ENCODE measurements at places on chromosomes 12 and 14.
A peak's percentile ranks its signal among the peaks of the same experiment; 100 is the strongest.

GRCh38 chr12:11596141-11596540 lies 53.3 kb upstream of the ETV6 start:
- DNase-seq = no peak

DNA sequence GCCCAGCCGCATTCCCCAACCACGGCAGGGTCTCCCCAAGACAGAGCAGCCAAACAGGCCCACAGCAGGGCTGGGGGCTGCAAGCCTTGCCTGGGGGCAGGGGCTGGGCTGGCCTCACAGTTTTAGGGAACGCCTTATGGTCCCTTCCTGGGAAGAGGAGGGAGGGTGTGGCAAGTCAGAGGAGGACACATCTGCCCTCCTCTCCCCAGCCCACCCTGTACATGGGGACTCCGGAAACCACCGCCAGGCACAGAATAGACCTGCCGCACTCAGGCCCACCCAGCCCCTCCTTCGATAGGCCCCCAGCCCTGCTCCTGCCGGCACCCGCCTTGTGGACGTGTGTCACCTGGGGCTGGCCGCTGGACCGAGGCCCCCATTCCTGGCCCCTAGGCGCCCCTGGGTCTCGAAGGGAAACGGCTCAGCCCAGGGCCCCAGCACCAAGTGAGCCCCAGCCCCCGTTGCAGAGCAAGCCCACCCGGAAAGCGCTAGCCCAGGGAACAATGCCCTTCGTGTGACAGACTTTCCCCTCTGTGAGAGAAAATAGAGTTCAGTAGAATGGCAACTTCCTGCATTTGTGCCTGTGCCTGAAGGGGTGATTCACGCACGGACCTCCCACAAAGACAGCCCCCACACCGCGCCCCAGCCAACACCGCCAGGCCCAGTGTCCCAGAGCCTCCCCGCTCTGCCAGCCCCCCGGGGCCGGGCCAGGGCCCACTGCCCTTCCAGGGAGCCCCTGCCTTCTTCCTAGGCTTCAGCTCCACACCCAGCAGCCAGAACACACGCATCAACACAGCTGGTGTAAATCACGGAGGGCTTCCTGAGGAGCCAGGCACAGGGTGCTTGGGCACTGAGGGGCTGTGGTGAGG lies 12.0 kb upstream of the NUDT14 start:
- DNase-seq = no peak

DNA sequence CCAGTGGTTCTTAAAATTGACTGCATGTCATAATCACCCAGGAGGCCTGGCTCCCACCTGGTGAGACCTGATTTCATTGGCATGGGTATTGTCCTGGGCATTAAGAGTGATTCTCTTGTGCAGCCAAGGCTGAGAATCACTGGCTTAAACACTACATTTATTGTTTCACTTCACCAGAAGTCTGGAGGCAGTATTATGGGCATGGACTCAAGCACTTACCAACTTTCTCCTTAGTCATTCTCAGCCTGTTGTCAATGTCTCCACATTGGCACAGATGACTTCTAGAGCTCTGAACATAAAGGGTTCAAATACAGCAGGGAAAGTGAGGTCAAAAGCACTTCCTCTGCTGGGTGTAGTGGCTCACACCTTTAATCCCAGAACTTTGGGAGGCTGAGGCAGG lies 25.6 kb upstream of the GCH1 start:
- no peak for DNase-seq

DNA sequence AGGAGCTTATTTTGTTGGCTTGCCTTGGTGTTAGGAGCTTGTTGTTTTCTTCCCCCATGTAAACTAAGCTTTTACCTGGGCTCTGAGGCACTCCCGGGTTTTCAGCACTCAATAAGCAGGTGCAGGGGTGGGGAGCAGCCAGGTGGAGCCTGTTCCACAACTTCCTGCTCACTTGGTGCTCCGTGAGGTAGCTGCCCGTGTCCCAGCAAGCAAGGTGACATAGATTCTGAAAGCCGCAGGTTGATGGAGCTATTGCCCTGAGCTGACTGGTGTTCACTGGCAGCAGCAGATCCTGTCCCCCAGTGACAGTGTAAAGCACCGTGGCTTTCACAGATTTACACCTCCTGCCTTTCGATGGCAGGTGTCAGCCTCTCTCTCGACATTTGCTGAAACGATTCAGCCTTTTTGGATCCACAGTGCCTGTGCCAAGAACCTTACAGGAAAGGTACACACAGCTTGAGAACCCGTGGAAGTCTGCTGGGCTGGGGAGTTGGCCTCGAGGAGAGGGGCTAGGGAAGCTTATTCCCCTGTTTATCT lies 295.7 kb upstream of the FKBP4 start:
- DNase-seq = no peak

DNA sequence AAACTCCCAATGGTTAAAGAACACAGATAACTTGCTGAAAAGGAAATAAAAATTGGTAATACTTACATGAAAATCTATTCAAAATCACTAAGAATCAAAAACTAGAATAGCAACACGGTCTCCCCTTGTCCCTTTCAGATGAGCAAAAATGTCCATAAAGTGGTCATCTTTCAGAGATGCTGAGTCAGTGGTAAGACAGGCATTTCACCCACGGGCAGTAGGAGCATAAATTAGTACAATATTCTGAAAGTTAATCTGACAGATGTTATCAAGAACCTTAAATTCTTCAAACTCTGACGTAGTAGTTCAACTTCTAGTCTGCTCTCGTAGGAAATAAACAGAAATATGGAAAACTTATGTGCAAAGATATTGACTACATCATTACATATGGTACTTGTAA lies 33.1 kb upstream of the GNPNAT1 start:
- no peak for DNase-seq

DNA sequence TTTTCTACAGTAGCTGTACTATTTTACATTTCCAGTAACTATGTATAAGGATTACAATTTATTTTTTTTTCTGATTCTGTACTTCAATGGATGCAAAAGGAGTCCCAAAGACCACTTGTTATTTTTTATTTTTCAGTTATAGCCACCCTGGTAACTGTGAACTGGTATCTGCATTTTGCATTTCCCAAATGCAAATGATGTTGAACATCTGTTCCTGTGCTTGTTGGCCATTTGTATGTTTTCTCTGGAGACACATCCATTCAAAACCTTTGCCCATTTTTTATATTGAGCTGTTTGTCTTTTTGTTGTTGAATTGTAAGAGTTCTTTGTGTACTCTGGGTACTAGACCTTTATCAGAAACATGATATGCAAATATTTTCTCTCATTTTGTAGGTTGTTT lies 485.6 kb downstream of the LRIG3 start:
- DNase-seq = peak; percentile 41

GRCh38 chr12:65300679-65301349 lies 22.3 kb downstream of the MSRB3 start:
- no peak for DNase-seq

- no peak for DNase-seq
Observed at GRCh38 chr14:27190296-27190695, 592.5 kb upstream of the NOVA1 start.

DNA sequence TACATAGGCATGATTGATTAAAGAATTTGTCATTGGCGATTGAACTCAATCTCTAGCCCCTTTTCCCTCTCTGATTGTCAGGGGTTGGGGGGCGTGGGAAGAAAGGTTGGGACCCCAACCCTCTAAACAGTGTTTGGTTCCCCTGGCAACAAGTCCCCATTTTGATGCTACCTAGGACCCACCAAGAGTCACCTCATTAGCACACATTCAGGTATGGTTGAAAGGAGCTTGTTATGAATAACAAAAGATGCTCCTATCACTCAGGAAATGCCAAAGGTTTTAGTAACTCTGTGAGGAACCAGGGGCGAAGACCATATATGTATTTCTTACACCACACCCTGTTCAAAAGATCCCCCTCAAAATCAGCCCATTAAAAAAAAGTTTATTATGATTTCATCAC lies 14.3 kb downstream of the RNF212B start:
- DNase-seq = no peak

DNA sequence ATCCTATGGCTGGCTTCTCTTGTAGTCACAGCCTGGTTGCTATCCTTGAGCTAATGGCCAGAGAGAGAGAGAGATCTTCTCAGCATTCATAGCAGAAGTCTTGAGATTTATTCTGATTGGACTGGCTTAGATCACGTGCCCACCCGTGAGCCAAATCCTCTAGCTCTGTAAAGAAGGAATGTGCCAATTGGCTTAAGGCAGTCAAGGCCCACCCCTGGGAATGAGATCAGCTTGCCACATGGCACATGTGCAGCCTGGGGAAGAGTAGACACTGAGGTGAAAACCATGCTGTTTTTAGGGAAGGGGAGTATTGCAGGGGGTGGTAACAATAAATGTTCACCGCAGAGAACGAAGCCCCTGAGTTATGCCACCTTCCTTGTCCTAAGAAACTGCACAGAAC lies 36.3 kb downstream of the PLEKHG7 start:
- no peak for DNase-seq

Measured in NCI-H748 treated with DMSO at 0.1 percent for 48 hours (cell line).